ENCODE measurements at places on chromosomes 16 and 17.

GRCh38 chr17:83062011-83062817 is 17.2 kb upstream of the METRNL start:
- no peak for DNase-seq

- DNase-seq = no peak
These were observed 298.6 kb upstream of the PMFBP1 start for GRCh38 chr16:72470541-72470940.

GRCh38 chr16:1070084-1070863 is 2.3 kb upstream of the SSTR5 start:
- no peak for DNase-seq

DNA sequence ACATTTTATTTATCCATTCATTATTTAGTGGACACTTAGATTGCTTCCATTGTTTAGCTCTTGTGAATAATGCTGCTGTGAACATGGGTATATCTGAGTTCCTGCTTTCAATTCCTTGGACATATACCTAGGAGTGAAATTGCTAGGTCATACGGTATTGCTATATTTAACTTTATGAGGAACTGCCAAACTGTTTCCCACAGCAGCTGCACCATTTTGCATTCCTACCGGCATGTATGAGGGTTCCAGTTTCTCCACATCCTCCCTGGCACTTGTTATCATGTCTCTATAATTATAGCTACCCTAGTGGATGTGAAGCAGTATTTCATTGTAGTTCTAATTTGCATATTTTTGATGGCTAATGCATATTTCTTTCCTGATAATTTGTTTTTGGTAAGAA is 23.7 kb upstream of the DRG2 start:
- DNase-seq = no peak

DNA sequence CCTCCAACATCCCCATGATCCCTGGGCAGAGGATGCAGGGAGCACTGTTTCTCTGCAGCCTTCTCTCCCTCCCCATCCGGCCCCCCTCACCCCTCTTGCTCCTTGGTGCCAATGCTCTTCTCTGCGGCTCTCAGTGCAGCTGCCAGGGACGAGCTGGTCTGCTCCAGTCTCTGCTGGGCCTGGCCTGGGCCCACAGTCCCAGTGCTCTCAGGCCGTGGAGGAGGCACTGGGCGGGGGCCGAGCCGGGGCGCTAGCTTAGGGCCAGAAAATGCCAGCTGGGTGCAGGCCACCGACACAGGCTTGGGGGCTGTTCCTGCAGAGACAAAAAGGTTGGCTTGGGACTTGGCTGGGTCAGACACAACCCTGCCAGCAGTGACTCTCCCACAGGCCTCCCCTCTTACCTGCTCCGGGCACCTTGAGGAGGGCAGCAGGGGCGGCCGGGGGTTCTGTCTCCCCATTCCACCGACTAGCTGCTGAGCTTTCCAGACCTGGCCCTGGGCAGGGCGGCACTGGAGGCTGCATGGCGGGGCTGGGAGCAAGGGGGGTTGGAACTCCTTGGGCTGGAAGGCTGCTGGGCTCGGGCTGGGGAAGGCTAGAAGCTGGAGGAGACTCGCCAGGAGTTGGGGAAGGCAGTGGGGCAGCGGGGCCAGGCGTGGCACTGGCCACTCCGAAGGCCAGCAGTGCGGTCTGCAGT is 13.8 kb downstream of the CASKIN2 start:
- no peak for DNase-seq

DNA sequence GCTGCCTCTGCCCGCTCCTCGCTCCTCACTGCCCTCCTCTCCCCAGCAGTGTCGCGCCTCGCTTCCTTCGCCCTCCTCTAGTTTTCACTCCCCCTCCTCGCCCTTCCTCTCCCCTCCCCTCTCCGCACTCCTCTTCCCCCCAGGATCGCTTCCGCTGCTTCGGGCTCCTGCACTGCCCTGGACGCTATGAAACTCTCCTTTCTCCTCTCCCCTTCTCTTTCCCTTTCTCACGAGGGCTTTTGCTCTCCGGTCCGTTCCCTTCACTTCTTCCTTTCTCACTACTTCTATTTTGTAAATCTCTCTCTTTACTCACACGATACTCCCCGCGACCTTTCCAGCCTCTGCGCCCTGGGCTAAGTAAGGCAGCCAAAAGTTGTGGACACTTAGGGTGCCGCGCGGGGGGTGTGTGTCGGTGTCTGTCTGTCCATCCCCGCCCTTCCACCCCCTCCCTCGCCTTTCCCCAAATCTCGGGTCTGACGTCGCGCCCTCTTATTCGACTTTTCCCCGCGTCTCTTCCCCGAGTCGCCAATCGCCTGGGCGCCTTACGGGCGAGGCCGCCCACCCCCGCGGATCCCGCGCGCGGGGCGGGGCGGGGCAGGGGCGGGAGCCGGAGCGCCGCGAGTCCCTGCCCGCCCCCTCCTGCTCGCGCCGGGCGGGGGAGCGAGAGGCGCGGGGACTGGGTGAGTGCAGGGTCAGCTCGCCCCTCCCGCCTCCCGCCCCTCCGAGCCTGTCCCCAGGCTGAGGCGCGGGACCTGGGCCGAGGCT is at the start of gene IRX3:
TSS of gene IRX3 (minus strand) at position 422 of the 765 bp plus-strand sequence. CDS start 737 bp downstream, outside the sequence.
- DNase-seq = no peak

DNA sequence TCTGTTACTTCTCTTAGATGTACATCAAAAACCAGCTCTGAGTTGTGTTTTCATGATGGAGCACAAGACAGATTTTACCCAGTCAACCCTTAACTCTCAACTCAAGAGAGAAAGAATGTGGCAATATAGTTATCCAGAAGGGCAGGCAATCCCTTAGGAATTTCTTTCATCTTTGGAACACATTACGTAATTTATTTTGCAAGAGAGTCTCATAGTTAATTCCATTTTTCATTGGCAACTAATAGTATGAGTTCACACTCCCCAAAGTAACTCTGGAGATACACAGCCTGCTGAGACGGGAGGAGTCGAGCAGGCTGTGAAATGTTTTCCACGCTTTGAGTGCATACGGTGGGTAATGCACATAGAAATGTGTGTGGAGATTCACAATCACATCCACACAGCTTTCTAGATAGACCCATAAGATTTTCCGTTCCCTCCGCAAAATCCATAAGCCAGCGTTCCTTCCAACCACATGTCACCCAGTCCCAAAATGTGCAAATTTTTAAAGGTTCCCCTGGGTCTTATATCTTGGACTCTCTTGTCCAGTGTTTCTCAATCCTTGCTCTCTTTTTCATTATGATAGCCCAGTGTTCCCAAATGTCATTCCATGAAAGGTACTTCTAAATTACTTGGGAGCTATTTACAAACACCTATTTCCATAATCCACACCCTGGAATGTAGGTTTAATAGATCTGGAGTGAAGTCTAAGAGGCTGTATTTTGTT is 8.4 kb upstream of the CDRT4 start:
- no peak for DNase-seq

GRCh38 chr17:29625037-29625750 is 2.5 kb upstream of the CORO6 start:
- DNase-seq = no peak

- DNase-seq = no peak
These were observed 23.2 kb upstream of the FAM20A start for GRCh38 chr17:68624381-68624780.

DNA sequence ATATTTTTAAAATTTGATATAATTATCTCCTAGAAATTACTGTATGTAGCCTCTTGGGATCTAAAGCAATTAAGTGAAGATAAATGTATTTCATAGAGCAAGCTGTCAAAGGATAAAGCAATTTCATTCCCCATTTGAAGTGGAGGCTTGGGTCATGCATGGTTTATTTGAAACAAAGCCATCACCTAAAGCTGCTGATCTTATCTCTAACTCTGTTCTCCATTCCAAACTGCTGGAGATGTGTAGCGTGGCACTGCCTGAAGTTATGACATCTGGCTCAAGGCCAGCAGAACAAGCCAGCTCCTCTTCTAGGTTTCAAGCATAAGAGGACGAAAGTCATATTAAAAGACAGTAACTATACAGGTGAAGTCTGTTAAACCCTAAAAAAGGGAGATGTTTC is 83.9 kb downstream of the HIC1 start:
- no peak for DNase-seq

DNA sequence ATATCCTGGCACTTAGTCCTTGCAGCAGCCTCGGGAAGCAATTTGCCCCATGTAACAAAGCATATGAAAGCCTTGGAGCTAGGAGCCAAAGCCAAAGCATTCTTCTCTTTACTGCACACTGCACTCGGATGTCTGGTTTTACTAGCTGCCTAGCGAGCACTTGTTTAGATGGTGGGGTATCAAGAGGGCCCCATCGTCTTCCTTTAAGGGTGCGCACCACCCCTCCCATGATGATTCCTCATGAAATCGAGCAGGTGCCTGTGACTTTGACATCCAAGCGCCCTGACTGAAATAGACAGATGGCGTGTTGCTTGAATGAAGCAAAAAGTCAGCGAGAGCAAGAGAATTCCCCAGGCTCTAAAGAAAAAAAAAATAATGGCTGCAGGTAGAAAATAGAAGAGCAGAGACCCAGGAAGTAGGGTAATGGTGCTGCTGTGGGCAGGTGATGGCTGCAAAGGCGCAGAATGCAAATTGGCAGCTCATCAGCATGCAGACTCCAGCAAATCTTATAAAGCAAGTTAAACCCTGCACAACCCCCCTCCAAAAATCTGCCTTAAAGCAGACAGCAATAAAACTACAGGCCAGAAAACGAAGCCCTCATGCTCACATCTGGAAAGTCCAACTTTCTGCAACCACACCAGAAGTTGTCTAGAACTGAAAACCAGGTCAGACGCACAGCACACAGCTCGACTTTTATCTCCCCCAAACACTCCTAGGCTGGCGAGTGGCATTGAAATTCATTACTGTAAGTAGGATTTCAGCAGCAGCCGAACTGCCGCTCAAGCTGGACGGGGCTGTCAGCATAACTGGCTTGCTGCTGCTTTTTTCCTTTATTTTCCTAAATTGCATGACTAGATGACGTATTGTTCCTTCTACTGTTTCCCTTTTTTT is 384.3 kb downstream of the RBFOX1 start:
- DNase-seq = no peak

DNA sequence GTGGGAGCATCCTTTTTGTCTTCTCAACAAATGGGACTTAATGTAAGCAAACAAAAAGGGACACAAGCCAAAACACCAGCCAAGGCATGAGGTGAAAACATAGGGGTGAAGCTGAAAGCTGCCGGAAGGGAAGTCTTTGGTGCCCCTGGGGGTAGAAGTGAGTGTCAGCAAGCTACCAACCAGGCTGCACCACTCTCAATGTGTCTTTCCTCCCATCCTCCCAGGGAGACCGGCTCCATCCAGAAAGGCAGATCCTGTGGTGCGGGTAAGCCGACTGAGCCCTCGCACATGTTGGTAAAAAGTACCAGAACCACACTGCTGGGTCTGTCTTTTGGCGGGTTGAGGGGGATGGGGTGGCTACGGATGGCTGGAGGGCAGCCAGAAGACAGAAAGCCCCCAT is 52.0 kb upstream of the SREBF1 start:
- no peak for DNase-seq

DNA sequence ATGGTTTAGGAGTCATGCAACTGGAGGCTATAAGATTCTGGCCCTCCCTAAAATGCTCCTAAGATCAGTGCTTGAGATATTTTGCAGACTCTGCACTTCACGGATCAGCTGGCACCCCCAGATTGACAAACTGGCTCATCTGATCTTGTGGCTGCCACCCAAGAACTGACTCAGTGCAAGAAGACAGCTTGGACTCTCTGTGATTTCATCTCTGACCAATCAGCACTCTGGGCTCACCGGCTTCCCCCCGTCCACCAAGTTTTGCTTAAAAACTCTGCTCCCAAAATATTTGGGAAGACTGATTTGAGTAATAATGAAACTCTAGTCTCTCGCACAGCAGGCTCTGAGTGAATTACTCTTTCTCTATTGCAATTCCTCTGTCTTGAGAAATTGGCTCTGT is 26.3 kb upstream of the CCL2 start:
- DNase-seq = no peak

GRCh38 chr16:30976486-30976885 is 8.5 kb upstream of the HSD3B7 start:
- no peak for DNase-seq

GRCh38 chr17:34252095-34252443 is 3.0 kb upstream of the CCL2 start:
- no peak for DNase-seq

GRCh38 chr16:61730997-61731396 is 305.2 kb downstream of the CDH8 start:
- no peak for DNase-seq

DNA sequence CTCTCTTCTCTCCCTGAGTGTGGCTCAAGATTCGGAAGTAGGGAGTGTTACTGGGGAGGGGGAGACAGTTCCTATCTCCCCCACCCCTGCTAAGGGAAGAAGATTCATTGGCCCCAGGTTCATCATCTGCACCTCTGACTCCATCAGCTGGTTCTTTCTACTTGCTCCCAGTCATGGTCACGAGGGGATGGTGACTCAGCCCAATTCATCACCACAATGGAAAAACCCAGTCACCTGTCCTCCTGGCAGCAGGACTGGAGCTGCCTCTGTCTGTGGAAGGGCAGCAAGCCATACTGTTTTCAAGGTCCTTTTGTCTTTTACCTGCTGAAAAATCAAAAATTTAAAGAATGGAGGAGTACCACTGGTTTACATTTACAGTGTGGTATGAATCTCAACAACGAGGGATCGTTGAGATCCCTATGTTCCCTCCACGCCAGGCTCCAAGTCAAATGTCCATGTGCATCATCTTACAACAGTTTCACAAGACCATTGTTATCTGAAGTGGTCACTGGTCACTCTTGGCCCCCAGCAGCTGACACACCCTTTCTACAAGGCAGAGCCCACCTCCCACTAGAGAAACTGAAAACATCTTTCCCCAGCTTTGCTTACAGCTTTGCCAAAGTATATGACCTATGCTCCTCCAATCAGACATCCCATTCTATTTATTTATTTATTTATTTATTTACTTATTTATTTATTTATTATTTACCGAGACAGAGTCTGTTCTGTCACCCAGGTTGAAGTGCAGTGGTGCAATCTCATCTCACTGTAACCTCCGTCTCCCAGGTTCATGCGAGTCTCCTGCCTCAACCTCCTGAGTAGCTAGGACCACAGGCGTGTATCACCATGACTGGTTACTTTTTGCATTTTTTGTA is 40.4 kb upstream of the NDRG4 start:
- no peak for DNase-seq

- DNase-seq = no peak
These were observed 36.6 kb downstream of the COX4I1 start for GRCh38 chr16:85835956-85836705.

GRCh38 chr16:27706866-27707685 is 157.1 kb downstream of the KATNIP start:
- no peak for DNase-seq

GRCh38 chr17:79925242-79925957 is 86.2 kb upstream of the CBX4 start:
- DNase-seq = no peak

DNA sequence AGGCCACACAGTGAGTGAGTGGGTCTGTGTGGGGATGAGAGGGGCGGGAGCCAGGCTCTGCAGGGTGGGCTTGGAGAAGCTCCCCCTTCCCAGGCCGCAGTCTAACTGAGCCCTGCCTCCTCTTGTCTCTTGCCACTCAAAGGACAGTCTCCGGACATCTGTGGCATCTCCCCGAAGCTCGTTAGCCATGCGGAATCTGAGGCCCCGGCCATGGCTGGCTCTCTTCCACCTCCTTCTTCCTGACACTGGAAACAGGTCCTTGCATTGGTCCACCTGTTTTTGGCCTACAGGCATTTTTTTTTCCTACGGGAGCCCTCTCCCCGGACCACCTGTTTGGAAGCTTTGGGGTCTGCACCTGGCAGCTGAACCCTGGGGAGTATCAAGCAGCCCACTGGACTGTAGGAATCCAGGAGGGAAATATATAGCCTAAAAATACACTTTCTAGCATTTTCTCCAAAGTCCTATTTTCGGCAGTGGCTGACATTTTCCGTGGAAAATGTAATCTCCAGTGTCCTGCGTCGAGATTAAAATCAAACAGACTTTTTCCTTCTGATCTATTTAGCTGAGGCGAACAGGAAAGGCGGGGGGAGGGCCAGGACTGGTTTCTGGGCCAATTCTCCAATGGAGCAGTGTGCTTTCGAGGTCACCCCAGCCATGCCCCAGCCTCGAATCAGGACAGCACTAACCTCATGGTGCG is 9.1 kb downstream of the ATP2A3 start:
- DNase-seq = no peak

Measured in activated CD8-positive, alpha-beta memory T cell treated with anti-CD3 and anti-CD28 coated beads for 1 hour (primary cell).